ENCODE measurements at places on chromosomes 6 and 20.
A peak's percentile ranks its signal among the peaks of the same experiment; 100 is the strongest.

GRCh38 chr6:125791151-125791819 lies 525 bp downstream of the NCOA7 start:
- peak; percentile 50 for DNase-seq

GRCh38 chr6:14147891-14148290 lies 30.3 kb downstream of the CD83 start:
- DNase-seq: no peak

DNA sequence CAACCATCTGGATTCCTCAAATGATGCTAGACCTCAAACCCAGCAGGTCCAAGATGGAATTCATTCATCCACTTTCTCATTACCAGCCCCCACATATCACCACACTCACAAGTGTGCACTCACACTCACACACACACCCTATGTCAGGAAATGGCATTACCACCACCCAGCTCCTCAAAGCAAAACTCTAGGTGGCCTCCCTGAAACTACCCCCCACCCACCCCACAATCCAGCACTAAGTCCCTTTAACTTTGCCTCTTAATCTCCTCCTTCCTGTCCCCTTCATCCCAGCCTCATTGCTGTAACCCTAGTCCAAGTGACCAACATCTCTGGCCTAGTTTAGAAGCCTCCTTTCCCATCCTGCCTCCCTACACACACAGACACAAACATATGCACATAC lies 109.4 kb downstream of the TNFAIP3 start:
- no peak for DNase-seq

DNA sequence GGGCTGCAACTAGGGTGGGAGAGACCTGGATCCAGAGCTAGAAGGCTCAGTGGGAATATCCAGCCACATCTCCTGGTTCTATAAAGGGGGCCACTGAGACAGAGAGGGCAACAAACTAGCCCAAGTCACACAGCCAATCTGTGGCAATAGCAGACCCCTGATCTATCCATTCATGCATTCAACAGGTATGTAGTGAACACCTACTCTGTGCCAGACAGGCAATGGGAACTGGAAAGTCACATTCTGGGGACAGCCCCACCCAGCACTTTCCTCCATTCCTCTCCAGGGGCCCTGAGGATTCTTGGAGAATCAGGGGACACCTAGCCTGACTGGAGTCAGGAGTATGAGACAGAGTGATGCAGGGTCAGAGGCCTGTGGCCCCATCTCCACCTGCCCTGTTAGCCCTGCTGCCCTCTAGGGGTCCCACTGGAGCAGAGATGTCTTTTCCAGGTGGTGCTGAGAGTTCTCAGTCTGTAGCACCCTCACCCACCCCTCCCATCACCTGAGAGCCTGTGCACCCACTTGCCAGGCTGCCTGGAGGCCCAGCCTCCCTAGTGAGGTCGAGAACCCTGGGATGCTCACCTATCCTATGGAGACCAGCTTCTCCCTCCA lies 13.6 kb downstream of the BPIFA2 start:
- DNase-seq: no peak
